GM23248 (cell line): ENCODE measurements at places on chromosomes 12 and 14.

DNA sequence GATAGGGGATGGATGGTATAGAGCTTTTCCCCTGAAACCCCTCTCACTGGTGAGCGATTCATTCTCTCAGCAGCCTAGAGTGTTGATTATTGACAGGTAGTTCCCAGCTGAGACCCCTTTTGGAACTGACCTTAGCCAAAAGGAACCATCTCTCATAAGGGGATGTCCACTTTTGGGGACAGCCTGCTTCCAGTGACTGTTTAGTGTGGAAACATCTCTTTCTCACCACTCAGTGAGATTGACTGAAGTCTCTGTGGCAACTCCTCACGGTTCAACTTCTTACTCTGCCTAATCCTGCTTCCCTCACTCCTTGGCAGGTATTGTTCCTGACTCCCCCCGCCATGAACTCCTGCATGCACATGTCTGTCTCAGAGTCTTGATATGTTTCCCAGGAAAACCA, 529.2 kb upstream of the ATP2B1 start:
- DNase-seq = no peak

- peak; percentile 55 for DNase-seq
These were observed 3.1 kb downstream of the PYGL start for GRCh38 chr14:50941151-50941550.

DNA sequence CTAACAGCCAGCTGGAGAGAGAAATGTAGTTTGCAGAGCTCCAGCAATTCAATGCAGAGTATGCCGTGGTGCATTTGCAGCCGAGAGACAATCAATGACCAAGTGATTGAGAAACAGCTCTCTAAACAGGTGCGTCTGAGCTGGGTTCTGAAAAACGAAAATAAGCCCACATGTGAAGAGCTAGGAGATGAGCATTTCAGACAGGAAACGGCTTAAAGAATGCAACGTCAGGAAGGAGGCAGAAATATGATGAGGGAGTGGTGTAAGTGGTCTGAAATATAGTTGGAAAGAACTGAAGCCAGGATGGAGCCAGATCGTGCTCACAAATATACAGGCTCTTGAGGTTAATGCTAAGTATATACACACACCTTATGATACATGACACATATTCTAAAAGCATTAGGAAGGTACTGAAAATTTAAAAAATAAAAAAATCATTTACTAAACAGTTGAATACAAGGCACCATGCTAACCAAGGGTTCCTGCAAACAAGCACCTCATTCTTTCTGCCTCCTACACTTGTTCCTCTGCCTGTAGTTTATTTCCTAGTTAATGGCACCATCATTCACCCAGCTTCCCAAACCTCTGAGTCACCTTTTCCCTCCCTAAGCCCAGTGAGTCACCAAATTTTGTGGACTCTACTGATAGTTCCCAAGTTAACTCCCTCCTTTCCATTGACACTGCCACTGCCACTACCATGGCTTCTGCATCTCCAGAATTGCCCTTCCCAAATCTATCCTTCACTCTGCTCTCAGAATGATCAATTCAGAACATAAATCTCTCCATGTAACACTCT, 2.3 kb upstream of the GARIN2 start:
- peak; percentile 93 for DNase-seq

DNA sequence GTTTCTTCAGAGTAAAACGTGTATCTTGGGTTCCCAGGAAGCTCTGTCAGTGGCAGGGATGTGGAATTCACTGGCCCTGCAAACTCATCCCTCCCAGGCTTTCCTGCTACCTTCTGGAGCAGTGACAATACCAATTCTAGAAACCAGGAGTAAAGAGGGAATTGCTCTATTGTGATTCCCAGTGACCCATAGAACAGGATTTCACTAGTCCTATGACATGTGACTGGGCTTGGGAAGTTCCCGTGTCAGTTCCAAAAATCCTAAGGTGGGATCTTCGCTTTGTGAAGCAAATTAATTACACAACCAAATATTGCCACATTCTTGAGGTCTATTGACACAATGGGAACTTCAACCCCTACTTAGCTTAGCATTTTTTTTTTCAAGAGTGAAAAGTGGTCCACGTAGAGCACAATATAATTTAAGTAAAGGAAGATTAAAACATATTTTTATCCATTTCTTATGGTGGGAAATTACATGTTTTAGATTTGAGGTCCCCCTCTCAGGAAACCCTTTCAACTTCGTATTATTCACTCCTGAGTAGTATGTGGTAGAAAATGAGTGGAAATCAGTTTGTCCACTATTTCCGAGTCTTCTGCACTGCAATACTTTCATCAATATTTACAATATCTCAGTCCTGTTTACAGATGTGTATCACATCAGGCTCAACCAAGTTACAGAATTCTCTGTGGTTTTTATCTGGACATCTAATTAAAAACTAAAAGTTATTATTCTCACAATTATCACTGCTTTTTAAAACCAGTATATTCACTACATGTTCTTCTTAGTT, 88.9 kb upstream of the SOX5 start:
- no peak for DNase-seq

- DNase-seq = no peak
These were observed 55.4 kb downstream of the TMEM132C start for GRCh38 chr12:128322341-128322740.

GRCh38 chr12:68855111-68855510, 47.1 kb downstream of the MDM2 start:
- DNase-seq = no peak

- DNase-seq = peak; percentile 83
These were observed 3.6 kb downstream of the CFAP73 start for GRCh38 chr12:113152835-113153814.

- no peak for DNase-seq
These were observed 958 bp upstream of the REM2 start for GRCh38 chr14:22882064-22882463.

DNA sequence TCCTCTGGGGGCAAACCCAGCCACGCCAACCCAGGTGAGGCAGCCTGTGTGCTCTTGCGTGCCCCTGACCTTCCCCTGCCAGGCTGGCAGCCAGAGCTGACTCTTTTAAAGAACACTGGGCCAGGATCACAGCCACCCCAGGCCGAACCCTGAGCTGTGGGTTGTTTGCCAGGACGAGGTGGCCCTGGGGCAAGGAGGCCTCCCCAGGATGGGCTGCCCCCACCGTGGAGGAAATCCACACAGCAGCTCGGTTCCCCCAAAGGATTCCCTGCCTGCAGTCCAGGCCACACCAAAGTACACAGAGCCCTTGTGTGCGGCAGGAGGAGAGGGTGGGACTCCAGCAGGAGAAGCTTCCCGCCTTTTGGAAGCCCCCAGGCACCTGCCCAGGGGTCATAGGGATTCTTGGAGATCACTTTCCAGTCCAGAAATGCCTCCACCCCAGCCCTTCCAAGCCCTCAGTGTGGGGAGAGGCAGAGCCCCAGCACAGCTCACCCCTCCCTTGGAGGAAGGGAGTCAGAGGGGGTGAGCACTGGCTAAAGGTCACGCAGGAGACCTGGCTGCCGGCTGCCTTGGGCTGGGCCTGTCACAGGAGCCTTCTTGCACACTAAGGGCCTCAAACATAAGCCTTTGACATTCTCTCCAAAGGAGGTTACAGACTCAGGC, 115.6 kb downstream of the CALM1 start:
- no peak for DNase-seq

DNA sequence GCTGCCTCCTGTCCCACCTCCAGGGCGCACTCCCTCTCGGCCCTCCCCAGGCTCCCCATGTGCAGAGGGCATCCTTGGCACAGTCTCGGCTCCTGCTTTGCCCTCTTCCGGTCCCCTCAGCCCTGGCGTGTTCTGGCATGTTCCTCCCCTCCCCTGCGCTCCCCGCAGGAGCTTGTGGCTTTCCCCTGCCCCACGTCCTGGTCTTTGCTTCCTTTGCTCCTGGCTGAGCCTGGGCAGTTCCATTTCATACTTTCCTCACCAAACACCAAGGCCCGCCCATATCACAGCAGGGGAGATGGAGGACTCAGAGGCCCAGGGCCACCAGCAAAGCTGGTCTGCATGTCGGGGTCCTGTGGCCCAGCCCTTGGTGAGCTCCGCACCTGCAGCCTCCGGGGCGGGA, 56.0 kb downstream of the FBRSL1 start:
- no peak for DNase-seq

- DNase-seq = no peak
These were observed 527.9 kb downstream of the SOX5 start for GRCh38 chr12:23421556-23421955.

DNA sequence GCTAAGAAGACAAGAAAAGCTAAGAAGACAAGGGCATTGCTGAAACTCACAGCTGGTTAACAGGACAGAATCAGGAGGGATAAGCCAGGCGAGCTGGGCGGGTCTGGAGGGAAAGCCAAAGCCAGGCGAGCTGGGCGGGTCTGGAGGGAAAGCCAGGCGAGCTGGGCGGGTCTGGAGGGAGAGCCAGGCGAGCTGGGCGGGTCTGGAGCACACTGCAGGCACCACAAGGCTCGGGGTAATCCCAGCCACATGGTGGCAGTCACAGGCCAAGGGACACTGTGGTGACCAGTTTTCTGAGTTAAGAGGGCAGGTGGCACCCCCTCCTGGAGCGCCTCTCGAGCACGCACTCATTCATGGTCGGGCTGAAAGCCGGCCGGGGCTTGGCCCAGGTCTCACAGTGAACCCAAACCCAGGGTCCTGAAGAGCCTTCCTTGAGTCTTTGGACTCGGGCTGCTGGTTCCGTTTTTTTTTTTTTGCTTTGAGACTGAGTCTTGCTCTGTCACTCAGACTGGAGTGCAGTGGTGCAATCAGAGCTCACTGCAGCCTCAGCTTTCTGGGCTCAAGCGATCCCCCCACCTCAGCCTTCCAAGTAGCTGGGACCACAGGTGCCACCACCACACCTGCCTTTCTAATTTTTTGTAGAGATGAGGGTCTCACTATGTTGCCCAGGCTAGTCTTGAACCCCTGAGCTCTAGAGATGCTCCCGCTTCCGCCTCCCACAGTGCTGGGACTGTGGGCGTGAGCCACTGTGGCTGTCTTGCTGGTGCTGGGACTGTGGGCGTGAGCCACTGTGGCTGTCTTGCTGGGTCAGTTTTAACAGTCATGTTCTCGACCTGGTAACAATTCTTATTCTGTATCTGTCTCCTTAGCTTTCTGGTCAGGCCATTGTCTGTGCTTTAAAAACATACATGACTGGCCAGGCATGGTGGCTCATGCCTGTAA, 40.2 kb downstream of the HSP90AA1 start:
- peak; percentile 51 for DNase-seq

GRCh38 chr12:39618701-39619100, 902 bp downstream of the ABCD2 start:
- DNase-seq = no peak

DNA sequence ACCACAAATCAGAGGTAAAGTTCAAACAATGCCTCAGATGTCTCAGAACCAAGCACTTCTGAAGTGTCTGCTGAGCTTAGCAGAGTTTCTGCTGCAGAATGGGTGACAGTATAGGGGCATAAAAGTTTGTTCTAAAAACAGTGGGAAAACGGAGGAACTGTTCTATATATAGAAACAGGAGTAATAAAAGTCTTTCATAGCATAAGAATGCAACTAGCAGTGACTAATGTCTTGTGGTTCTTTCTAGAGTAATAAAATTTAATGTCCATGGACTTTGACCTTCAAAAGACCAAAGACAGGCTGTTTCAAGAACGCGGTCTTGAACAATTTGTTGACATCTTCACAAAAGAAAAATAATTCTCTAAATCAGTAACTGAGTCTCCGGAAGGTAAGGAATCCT, 107.5 kb upstream of the FAR2 start:
- DNase-seq = peak; percentile 91
